ENCODE measurements at places on chromosomes 12 and 14. TPM values are rescaled to one million over a fixed set of nuclear protein-coding genes. Genes with fewer than 3 reads are reported as not detected.

Gene NPFF
- not detected for total RNA-seq

Gene CALM1
- total RNA-seq: 869 TPM

Gene CD163
- total RNA-seq: not detected

Gene TMEM229B
- total RNA-seq: 2.9 TPM

Gene CCND2
- 181 TPM for total RNA-seq

Gene FGF23
- not detected for total RNA-seq

Gene FAIM2
- total RNA-seq: not detected

Gene EEF1AKMT3
- 4.7 TPM for total RNA-seq

Gene DHRS4
- total RNA-seq: 46.5 TPM

Gene IL22
- not detected for total RNA-seq

Gene HNF1A
- not detected for total RNA-seq

Gene ZBTB1
- total RNA-seq: 34.2 TPM

Gene SDR9C7
- total RNA-seq: not detected

Gene PPM1H
- 7.2 TPM for total RNA-seq

GRCh38 chr12:130879212-130879686 is 7.4 kb downstream of the RAN start:
- DNase-seq: no peak

GRCh38 chr12:6231359-6232268 is 31.4 kb downstream of the CD9 start:
- DNase-seq: no peak

DNA sequence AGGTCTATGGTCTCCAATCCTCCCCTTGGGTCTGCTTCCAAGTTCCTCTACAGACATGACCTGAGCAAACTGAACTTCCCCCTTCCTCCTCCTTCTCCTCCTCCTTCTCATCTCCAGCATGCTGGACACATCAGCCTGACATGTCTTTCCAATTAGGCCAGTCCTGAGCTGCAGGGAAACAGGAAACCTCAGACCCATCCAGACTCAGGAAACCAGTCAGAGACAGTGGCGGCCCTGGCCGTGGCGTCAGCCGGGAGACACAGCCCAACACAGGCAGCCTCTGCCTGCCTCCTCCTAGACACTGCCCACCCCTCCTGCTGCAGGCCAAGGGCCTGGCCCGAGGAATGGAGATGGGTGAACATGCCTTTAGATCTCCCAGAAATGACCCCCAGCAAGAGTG is 468.8 kb downstream of the BCL11B start:
- DNase-seq: no peak

DNA sequence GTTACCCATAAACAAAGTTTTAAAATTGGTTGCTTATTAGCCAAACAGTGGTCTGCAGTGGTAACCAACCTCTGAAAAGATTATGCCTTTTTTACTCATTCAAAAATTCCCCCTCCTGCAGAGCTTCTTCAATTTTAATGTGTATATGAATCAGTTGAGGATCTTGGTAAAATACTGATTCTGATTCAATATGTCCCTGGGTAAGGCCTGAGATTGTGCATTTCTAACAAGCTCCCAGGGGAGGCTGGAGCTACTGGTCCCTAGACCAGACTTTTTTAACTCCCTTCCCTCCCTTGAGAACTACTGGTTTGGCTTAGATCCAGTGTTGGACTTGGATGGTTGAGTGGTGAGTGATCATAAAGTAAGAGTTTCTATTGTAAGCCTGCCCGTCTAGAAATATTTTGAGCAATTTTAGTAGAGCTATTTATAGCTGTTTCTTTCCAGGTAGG is 90.2 kb downstream of the FUT8 start:
- no peak for DNase-seq

DNA sequence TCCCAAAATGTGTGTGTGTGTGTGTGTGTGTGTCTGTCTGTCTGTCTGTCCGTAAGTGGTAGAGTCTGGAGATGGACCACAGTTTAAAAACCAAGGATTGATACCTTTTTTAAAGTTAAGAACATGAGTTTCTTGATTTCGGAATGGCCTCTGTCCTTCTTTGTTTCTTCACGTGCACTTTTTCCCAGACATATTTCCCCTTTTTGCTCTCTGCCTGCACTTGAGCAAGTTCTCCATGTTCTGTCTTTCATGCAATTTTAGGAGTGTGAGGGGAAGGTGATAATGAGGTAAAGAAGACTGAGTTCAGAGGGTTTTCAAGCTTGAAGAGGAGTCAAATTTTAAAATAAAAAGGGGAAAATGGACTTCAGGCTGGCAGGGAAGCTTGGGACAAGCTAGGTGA is 12.7 kb downstream of the OLR1 start:
- DNase-seq: no peak

- DNase-seq: no peak
These were observed 585 bp upstream of the TEAD4 start for GRCh38 chr12:2958432-2959191.

DNA sequence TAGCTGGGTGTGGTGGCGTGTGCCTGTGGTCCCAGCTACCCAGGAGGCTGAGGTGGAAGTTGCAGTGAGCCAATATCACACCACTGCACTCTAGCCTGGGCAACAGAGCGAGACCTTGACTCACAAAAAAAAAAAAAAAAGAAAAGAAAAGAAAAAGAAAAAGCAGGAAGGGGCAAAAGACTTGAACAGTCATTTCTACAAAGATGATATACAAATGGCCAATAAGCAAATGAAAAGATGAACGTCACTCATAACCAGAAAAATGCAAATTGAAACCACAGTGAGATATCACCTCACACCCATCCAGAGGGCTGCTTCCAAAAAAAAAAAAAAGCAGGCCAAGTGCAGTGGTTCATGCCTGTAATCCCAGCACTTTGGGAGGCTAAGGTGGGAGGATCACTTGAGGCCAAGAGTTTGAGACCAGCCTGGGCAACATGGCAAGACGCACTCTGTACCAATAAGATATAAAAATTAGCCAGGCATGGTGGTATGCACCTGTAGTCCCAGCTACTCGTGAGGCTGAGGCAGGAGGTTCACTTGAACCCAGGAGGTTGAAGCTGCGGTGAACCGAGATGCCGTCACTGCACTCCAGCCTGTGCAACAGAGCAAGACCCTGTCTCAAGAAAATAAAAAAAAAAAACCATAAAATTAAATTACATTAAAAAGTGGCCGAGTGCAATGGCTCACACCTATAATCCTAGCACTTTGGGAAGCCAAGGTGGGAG is 20.5 kb downstream of the UBC start:
- DNase-seq: no peak

- DNase-seq: peak; percentile 96
These were observed 83.6 kb upstream of the USP44 start for GRCh38 chr12:95634622-95635621.

- DNase-seq: no peak
These were observed 41.8 kb downstream of the SMOC1 start for GRCh38 chr14:69921052-69921451.

DNA sequence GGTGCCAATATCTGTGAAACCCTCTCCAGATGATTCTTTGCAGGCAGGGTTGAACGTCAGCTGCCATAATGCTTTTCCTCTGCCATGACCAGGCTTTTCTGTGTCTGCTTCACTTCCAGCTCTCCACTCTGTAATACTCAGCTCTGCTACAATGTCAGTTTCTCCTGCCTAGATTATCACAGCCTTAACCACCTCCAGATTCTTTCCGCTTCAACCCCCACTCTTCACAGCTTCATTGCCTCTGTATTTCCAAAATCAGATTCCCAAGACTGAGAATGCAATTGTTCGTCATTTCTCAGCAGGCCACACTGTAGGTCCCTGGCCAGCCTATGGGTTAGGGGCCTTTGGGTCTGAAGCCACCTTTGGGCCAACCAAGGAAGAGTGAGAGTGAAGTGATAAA is 73.7 kb upstream of the SCN8A start:
- DNase-seq: no peak

- no peak for DNase-seq
These were observed 280.0 kb downstream of the RAD51B start for GRCh38 chr14:68099495-68100045.

DNA sequence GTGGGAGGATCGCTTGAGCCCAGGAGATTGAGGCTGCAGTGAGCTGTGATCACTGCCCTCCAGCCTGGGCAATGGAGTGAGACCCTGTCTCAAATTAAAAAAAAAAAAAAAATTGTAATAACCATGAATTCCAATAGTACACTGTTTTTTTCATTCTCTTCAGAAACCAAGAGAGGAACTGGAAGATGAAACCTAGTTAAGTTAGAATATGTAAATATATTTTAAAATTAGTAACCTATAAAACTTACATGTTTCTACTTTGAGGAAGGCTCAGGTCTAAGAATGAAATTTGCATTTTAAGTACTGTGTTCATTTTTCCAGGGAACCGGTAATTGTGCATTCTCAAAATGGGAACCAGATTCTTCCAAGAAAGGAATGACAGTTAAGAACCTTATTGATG is 18.8 kb downstream of the KNTC1 start:
- no peak for DNase-seq

DNA sequence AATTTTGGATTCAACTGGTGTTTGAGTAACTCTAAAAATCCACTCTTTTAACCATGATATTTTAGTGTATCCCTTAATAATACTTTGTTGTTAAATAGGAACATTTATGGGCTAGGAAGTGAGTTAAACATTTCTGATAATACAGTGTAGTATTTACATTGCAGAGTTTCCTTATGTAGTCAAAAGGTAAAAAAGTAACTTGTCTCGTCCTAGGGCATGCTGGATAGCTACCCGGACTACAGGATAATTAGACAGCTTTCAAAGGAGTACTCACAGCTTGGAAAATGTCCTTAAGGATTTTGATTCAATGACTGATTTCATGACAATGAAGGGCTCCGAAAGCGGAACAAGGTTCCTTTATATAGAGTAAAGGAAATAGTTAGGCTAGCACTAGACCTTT is 14.5 kb upstream of the KITLG start:
- no peak for DNase-seq

GRCh38 chr14:90368946-90369721 is 27.7 kb upstream of the CALM1 start:
- DNase-seq: no peak

- peak; percentile 95 for DNase-seq
These were observed 102.7 kb downstream of the TMEM30B start for GRCh38 chr14:61178226-61179060.

DNA sequence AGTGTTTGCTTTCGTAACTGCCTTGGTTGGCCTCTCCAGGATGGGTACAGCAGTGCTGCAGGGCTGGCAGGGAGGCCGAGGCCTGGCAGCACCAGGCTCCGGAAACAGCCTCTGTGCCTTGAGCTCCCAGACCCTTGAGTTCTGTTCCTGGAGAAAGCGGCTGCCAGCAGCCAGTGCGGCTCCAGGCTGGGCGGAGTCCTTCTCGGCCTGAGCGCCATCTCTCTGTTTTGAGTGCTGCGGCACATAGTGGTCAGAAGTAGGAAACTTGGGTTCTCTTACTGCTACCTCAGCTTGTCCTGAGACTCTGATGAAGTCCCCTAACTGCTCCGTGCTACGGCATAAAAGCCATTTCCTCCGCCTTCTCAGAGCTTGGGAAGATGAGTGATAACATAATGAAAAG is 65.9 kb downstream of the KCNA1 start:
- DNase-seq: no peak

GRCh38 chr14:100652744-100653143 is 65.5 kb upstream of the BEGAIN start:
- no peak for DNase-seq

DNA sequence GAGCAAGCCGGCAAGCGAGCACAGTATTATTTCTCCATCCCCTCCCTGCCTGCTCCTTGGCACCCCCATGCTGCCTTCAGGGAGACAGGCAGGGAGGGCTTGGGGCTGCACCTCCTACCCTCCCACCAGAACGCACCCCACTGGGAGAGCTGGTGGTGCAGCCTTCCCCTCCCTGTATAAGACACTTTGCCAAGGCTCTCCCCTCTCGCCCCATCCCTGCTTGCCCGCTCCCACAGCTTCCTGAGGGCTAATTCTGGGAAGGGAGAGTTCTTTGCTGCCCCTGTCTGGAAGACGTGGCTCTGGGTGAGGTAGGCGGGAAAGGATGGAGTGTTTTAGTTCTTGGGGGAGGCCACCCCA is 3.9 kb upstream of the NXPH4 start:
- DNase-seq: no peak

- DNase-seq: no peak
These were observed 121.4 kb downstream of the PPHLN1 start for GRCh38 chr12:42447371-42447786.

DNA sequence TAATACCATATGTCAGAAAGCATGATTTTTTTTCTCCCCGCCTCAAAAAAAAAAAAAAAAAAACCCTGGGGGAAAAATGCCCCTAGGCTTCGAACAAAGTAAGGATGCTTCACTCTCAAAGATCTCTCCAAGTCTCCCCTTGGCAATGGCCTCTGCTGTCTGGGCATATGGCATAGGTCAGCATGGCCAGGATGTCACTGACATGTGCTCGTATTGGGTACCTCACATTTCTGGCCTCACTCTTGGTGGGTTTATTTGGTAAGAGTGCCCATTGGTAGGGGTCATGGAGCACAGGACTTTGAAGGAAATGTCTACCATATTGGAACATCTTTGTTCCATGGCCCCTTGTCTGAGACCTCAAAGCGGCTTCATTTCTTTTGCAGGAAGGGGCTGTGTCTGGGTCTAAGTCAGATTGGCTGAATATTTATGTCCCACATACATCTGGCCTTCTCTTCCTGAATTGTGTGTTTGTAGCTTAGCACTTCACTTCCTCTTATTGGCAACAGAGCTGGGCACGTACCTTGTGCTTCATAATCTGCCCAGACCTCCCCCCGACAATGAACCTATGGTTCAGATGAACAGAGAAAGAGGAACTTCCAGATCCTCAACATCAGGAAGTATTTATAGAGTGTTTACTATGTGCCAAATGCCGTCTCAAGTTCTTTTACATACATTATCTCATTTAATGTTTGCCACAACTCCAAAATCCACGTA is 36.3 kb upstream of the OAS1 start:
- DNase-seq: no peak

DNA sequence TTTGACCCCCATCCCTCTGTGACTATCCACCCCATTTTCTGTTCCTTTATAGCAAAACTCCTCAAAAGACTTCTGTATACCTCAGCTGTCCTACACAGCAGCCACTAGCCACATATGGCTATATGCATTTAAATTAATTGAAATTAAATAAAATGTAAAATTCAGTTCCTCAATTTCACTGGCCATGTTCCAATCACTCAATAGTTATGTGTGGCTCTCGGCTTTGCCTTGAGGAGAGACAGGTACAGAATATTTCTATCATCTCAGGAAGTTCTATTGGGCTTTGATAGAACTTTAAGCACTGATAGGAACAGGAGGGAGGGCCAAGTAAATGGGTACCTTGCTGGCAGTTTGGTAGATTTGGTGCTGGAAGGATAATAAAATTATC is 280.3 kb upstream of the AMIGO2 start:
- DNase-seq: no peak

GRCh38 chr12:16159571-16159970 is 117.9 kb downstream of the SLC15A5 start:
- DNase-seq: no peak

GRCh38 chr12:24223926-24224325 is 274.5 kb upstream of the SOX5 start:
- DNase-seq: no peak

- no peak for DNase-seq
These were observed 21.8 kb upstream of the EIF2B2 start for GRCh38 chr14:74980731-74981461.

- DNase-seq: no peak
These were observed 93.9 kb downstream of the DICER1 start for GRCh38 chr14:95063391-95063790.

- DNase-seq: no peak
These were observed 104.6 kb downstream of the SLC38A1 start for GRCh38 chr12:46164186-46164761.
